Heart left ventricle (tissue), 16 donors: ENCODE measurements at places on chromosomes 2 and 18.

GRCh38 chr2:103875131-103875530 lies 978.8 kb upstream of the POU3F3 start:
- DNase-seq: no peak

DNA sequence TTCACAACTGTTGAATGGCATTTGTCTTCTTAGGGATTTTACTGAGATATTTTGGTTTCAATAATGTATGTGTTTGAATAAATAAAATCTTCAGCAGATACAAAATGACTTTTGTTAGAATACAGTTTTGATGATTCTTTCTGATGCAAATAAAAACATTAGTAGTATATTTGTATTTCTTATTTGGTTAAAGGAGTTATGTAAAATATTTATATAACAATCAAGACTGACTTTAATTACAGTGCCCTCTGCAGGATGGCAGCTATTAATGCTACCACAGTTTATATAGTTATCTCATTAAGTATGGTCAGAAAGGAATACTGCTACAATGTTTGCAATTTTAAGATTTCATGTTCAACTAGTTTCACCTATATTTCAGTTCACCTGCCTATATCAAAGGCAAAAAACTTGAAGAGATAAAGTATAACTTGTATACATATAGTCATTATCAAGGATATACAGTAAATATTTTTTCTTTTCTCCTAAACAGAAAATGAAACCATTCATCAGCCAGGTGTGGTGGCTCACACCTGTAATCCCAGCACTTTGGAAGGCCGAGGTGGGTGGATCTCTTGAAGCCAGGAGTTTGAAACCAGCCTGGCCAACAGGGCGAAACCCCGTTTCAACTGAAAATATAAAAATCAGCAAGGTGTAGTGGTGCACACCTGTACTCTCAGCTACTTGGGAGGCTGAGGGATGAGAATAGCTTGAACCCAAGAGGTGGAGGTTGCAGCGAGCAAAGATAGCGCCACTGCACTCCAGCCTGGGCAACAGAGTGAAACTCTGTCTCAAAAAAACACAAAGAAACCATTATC lies 19.8 kb downstream of the ARL5A start:
- no peak for DNase-seq

DNA sequence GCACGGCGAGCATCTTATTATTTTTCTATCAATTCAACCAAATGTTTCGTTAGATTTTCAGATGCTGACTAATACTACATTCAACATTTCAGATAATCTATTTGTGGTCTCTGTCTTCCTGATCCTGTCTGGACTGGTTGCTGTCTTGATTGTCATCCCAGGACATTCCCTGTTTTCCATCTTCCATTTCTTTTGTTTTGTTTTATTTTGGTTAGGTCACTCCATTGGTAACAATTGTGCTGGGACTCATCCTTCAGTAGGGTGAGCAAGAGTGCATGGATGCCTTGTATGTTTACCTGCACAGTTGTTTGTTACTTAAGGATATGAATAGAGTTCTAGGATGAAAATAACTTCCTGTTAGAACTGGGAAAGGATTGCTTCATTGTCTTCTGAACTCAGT lies 55.9 kb upstream of the ACYP2 start:
- DNase-seq: no peak

- DNase-seq: peak; percentile 83
These were observed at the start of gene MAPRE3 for GRCh38 chr2:26970244-26970927. Gene MAPRE3, plus strand, starts transcription at chr2:26970637. Its CDS starts 51,582 bp downstream, at chr2:27022219.

GRCh38 chr2:18959952-18960717 lies 370.8 kb upstream of the NT5C1B start:
- DNase-seq: no peak

- no peak for DNase-seq
These were observed 44.3 kb downstream of the TWIST2 start for GRCh38 chr2:238892204-238892500.

DNA sequence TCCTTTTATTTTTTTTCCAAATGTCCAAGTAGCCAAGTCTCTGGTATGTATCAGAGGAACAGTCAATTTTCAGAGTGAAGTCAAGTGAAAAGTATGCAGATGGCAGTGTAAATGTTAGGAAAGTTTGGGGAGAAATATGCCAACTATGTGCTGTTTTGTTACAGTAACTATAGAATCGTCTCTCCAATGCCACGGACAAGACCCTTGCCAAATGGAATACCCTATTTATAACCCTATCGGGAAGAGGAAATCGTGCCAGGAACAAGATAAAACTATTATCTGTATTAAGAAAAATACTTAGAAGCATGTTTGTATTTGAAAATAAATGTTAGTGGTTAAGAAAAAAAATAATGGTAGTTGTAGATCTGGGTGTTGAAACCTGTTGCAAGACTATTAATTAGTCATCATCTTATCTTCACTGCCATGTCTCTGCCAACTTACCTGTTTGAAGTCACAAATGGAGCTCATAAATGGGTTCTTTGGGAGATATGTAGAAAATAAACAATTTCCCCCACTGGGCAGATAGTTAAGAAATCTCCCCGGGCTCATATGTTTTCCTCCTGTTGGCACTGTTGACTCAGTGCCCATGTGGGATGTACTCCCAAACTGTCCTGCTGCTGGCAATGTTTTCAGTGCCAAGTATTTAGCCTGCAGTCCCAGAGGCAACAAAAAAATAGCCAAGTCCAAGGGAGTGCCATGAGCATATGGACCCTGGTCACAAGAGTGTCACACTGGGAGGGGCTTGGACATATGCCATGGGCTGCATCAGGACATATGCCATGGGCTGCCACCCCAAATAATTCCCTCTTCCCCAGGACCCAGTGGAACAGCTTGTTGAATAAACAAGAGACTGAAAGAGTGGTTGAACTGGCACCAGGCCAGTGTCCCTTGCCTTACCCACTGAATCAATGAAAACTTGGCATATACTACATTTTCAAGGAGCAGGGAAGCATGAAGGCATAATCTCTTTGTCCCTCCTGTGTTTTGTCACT lies 366.9 kb downstream of the OSR1 start:
- no peak for DNase-seq

DNA sequence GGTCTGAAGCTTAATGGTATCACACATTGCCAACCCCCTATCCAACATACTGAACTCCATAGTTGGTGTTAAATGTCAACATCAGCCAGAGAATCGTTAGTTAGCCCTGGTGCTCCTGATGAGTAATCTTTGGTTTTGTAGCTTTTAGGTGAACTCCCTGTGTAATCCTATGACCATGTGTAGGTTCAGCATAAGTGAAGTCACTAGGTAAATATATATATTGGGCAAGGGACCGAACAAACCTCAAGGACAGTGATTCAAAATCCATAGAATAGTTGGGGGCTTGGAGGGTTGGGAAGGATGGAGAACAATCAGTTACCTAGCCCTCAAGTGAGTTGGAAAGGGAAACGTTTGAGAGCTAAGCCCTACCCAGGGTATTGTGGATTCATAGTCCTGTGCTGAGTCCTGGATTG lies 16.0 kb upstream of the AP1S3 start:
- DNase-seq: no peak

GRCh38 chr2:73897240-73897583 lies 4.4 kb downstream of the ACTG2 start:
- DNase-seq: no peak

DNA sequence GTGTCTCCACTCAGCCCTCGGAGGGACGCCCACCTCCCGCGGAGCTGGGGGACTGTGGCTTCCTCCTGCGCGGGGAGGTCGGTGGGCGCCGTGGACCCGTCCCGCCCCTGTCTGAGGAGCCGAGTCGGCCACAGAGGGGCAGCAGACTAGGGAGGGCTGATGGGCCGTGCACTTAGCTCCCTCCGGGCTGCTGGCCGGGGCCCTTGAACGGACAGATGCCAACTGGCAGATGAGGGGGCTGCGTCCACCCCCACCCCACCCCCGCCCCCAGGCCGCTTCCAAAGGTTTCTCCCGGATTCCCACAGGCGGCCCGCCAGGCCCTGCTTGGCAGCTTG lies 10.4 kb upstream of the UBE2F start:
- DNase-seq: no peak
